ENCODE measurements at places on chromosomes 13 and 19.

DNA sequence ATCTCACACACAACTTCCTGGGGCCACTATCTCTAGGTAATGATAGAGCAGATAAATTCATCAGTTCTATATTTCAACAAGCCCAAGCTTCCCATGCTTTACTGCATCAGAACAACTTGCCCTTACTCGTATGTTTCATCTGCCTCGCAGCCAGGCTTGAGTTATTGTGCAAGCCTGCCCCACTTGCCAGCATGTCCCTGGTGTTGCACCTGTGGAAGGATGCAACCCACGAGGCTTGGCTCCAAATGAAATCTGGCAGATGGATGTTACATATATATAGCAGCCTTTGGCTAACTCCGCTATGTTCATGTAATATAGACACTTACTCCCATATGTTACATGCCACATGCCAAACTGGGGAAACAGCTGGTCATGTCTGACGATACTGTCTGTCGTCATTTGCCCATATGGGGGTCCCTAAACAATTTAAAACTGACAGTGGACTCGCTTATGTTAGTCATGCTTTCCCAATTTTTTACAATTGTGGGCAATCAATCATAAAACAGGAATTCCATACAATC lies 6.2 kb downstream of the ERVK3-1 start:
- no peak for DNase-seq

DNA sequence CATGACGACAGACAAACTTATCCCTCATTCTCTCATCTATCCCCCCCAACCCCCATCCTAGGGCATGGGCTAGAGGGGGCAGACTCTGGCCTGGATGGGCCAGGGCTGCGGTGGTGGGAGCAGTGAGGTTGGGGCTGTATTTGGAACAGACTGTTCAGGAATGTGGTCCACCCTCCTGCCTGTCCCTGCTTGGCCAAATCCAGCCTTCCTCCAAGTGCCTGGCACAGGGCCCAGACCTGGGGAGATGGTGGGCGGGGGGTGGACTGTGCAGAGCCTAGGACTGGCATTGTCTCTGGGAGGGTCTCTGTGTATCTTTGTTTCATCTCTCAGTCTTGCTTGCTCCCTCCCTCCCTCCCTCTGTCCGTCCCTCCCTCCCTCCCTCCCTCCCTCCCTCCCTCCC lies 14.2 kb downstream of the EGLN2 start:
- no peak for DNase-seq

GRCh38 chr19:45774765-45775164 lies 5.7 kb upstream of the SIX5 start:
- no peak for DNase-seq

- DNase-seq, result no peak
These were observed 2213.9 kb upstream of the PCDH20 start for GRCh38 chr13:63629591-63629990.

DNA sequence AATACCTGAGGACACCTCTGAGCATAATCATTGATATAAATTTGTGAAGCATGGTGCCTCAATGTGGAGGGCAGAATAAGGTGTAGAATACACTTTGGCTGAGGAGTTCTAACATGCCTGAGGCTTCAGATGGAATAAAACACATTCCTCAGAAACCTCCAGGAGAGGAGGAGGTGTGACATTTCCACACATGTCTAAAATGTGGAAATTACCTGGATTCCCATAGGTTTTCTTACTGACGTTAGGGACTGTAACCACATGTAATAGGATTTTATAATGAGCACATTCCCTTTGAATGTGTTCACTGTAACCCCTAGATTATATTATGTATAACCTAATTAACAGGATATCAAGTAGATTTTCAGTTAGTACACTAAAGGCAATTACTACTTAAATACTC lies 226.1 kb downstream of the TDRD3 start:
- DNase-seq, result no peak

DNA sequence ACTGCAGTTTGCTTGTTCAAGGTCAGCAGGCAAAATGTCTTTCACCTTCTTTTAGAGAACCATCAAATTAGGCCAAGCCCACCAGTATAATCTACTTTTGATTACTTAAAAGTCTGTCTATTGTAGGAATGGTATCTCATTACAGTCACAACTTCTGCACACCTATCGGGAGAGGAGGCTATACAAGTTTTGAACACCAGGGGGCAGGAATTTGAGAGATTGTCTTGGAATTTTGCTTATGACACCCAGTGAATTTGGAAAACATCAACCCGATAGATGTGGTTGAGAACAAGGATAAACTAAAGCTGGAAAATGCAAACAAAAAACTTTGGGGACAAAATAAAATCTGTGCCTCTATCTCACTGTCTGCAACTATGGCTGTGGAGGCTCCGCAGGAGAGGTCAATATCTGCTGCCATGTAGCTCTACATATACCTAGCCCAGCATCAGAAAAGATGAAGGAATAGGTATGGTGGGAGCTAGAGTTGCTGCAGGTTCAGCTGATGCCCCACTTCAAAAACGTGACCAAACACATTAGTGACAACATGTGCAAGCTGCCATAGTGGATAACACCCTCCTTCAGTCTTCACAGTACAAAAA lies 1299.2 kb upstream of the SPRY2 start:
- DNase-seq, result no peak

GRCh38 chr19:44845286-44845611 lies 848 bp upstream of the NECTIN2 start:
- no peak for DNase-seq

DNA sequence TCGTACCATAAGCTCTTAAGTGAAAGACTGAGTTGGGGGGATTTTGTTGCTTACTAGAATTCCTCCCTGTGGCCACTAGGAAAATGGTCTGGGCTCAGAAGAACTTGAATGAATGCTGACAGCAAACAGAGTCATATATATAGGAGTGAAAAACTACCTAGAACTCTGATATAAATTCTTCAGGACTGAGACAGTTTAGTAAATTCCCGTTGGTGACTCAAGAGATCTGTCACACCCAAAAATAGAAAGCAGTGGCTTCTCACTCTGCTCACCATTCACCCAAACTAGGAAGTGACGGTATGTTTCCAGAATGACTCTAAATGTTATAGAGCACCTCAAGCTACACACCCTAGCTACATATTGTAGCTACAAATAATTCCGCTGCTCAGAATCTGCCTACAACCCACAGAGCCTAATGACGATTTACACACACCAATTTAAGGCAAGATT lies 116.2 kb downstream of the TBC1D4 start:
- DNase-seq, result no peak

GRCh38 chr13:25915840-25916518 lies 135.8 kb downstream of the SHISA2 start:
- DNase-seq, result no peak

GRCh38 chr13:21579754-21580316 lies 24.1 kb downstream of the MICU2 start:
- DNase-seq, result peak; percentile 56

DNA sequence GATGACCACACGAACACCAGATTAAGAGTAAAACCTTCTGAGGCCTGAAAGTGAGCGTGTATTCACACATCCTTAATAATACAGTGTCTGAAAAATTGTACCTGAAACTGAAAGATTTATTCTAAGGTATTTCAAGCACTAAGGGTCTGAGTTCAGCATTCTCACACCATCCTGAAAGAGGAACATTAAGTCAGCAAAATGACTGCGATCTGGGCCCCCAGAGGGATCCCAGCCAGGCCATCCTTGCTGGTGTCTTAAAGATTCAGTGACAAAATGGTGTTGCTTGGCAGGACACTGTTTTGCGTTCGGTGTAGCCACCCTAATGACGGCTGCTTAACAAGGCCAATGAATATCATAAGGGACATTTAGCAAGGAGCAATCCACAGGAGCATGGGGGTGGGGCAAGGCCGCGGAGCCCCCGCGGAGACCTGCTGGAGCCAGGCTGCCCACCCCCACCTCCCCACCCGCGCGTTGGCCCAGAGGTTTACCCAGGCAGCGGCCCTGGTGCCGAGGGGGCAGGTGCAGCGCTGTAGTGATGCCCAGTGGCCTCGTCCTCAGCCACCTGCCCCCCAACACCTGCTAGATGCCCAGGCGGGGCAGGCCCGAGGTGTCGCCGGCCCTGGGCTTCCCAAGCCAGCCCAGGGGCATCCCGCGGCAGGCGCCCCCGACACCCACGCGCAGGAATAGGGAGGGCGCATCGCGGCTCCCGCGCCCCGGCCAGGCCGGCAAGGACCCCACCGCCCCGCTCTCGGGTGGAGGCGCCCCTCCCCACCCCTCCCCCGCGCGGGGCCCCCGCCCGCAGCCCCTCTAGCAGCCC lies 742 bp downstream of the NALCN start:
- DNase-seq, result no peak

- DNase-seq, result no peak
These were observed 807.6 kb downstream of the UQCRFS1 start for GRCh38 chr19:28405346-28405742.

GRCh38 chr19:41785653-41786052 lies 10.7 kb upstream of the CEACAM3 start:
- peak; percentile 97 for DNase-seq

DNA sequence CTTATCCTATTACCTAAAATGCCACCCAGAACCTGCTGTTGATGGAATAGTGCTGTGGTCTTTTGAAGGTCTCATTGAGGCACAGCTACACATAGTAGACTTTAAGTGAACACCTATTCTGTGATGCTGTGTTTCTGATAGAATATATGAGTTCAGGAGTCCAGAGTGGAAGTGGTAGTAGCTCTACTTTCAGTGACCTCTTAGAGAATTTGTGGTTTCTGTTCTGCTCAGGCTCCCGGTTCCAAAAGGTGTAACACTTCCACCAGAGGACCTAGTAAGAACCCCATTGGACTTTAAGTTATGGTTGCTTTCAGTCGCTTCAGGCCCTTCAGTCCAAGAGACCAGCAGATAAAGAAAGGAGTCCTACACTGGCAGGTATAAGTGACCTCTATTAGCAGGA lies 11.4 kb upstream of the MYCBP2 start:
- no peak for DNase-seq

GRCh38 chr19:4313847-4314490 lies 9.6 kb downstream of the FSD1 start:
- DNase-seq, result no peak

DNA sequence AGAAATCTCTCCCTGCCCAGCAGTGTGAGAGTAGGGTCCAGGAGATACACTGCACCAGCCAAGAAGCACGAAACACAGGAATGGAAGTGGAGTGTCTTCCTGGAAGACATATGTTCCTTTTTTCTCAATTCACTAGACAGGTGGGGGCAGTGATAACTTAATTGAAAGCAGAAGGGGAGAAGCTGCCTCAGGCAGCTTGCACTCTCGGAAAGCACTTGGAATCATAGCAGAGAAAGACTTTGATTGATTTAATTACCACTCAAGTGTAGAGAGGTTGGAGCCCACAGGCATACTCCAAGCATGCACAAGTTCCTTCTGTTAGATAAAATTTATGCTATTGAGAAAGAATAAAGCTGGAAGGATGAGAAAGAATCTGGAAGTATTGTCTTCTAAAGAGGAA lies 249.4 kb downstream of the SLITRK6 start:
- no peak for DNase-seq

- no peak for DNase-seq
These were observed 720.5 kb upstream of the PCDH9 start for GRCh38 chr13:67950603-67951002.

GRCh38 chr13:33276570-33276969 lies 9.0 kb downstream of the STARD13 start:
- no peak for DNase-seq

DNA sequence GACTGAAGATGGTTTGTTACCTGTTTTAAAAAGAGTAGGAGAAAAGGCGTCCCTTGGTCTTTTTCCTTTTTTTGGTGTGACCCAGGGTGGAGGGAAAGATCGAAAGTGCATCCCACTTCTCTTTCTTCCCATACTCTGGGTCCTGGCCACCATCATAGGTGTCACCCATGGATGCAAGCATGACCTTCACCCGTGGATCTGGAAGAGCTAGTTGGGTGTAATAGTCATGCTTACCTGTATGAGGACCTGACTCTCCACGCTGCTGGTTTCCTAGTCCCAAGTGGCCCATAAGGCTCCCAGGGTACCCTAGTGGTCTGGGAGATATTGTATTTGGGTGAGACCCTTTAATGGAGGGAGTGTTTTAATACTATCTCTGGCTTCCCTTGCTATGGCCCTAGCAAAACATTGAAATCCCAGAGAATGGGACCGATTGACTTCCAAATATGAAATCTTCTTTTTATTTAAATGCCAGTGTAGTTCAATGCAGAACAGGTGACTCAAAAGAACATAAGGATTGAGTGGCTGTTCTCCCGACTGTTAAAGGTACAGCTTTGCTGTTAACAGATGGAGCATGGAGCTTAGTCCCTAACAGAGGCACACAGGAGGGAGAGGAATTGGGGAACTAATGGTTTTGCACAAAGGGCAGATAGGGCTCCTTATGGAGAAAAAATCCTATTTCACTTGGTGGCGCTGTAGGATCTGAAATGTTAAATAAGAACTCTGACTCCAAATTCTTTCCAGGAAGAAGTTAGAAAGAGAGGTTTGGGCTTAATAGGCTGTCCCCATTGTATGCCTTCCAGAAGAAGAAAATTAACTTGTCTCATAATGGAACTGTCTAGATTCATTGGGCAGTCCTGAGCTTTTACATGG lies 7.0 kb upstream of the ZNF550 start:
- peak; percentile 63 for DNase-seq

DNA sequence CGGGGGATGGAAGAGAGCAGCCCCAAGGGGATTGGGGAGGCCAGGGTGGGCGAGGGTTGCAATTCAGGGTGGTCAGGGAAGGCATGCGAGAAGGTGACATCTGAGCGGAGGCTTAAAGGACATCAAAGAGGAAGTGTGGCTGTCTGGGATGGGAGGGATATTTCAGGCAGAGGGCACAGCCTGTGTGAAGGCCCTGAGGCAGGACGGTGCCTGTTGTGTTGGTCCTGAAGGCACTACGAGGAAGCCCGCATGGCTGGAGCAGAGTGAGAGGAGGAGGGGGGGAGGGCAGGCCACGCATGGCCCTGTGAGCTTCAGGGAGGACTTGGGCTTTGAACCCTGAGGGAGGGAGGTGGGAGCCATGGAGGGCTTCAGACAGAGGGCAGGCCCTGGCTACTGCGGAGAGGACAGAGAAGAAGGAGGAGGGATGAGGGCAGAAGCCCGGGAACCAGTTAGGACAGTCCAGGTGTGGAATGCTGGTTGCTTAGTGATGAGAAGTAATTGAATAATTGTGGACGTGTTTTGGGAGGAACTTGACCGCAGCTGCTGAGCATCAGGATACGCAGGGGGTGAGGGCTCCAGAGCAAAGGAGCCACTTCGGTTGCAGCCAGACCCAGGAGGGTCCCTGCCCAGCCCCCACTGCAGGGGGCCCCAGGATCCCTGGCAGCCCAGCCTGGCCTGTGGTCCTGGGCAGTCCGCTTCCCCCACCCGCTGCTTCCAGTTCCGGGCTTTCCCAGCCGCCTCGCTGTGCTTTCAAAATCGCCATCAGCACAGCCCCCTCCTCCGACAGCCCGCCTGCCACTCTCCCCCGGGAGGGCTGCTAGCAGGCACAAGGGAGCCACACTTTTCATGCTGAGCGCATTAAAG lies 6.2 kb downstream of the TLE6 start:
- peak; percentile 49 for DNase-seq

DNA sequence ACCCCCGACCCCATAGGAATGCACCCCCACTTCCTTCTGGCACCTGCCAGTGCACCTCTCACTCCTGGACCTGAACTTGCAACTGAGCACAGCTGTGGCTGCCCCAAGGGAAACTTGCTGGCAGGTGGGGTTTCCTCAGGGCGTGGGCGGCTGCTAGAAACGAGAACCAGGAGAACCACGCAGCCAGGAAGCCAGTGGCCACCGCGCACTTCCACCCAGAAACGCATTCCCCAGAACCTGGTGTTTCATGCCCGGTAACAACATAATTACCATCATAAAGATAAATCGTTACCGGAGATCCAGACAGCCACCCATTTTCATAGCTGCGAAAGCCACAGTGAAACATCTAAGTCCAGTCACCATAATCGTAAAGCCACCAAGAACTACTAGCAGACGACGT lies 75.2 kb upstream of the C13orf46 start:
- peak; percentile 82 for DNase-seq
